GM04504 (cell line): ENCODE measurements at places on chromosomes 16 and 17.

DNA sequence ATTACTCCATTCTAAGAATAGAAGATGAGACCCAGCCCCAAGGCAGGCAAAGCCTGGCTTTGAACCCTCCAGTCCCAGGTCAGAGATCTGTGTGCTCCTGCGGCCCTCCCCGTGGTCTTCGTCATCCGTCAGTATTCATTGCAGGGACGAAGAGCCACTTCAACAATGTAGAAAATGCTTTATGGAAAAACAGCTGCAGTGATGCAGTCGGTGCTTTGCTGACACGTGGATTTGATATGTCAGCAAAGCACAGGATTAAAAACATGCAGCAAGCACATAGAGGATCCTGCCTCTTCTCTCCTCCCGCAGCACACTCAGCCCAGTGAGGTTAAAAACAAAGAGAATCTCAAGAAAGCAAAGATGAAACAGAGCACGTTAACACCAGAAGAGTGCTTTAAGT is 117.1 kb upstream of the AXIN2 start:
- no peak for DNase-seq

- peak; percentile 52 for DNase-seq
These were observed at the start of gene TLCD2 for GRCh38 chr17:1709971-1710806. Gene TLCD2 (minus strand): TSS chr17:1710377. CDS start chr17:1710242, 135 bp downstream.

- DNase-seq, result no peak
These were observed 542.7 kb upstream of the PSMD7 start for GRCh38 chr16:73753931-73754330.

GRCh38 chr16:56145369-56145768 is 45.9 kb upstream of the GNAO1 start:
- no peak for DNase-seq

- DNase-seq, result no peak
These were observed 10.0 kb upstream of the CLUH start for GRCh38 chr17:2721603-2722002.

DNA sequence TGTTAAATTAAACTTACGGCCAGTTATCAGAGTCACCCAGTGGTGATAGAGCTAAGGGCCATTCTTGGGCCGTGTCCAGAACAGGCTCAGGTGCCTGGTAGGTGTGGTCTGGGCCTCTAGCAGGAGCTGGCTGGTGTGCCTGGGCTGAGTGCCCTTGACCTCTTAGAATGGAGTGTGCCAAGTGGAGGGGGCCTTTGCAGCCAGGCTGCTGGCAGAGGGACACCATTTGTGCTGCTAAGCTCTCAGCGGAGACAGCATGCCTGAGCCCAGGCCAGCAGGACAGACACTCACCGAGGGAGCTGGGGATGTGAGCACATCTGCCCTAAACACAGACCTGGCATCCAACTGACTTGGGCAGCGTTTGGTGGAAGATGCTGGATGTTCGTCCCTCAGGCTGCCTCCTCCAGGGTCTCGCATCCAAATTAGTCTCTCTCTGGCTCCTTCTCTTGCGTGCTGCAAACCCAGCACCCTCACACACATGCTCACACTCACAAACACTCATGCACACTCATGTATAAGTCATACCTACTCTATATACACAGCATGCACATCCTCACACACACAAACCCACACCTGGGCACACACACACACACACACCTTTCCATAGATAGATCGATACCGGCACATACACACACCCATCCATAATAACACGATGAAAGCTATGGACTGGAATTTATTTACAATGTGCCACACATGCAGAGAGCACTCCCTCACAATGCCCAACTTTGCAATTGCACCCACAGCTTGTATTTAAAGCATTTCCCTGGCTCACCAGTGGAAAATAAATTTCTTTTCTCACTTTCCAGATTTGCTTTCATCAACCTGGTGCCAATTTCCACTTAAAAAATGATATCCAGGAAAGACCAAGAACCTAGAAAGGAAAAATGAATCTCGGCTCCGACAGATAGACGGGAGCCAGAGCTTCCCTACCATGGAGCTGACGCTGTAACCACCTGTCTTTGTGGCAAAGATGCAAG is 33.6 kb upstream of the CDH5 start:
- DNase-seq, result no peak

DNA sequence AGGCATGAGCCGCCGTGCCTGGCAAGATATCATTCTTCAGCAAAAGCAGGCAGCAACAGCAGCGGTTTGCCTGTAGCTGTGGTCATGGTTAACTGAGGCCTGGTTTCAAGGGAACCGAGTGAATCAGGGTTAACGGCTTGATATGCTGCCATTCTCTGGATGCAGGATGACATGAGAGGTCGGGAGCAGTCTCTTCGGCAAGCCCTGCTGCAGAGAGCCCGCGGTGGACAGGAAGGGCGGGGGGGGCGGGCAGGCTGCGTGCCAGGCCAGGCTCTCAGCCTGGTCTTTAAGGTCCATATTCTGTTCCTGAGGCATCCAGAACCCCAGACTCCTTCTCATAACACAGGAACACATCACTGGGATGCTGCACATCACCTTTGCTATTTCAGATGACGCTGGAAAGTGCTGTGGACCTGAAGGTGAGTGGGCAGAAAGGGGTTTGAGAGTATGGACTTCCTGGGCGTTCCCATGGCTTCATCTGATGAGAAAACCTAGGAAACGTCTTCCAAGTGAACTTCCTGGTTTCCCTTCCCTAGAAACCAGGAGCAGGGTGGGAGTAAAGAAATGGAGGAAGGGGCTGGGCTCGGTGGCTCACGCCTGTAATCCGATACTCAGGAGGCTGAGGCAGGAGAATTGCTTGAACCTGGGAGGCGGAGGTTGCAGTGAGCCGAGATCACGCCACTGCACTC is 165.6 kb upstream of the RPH3AL start:
- no peak for DNase-seq

DNA sequence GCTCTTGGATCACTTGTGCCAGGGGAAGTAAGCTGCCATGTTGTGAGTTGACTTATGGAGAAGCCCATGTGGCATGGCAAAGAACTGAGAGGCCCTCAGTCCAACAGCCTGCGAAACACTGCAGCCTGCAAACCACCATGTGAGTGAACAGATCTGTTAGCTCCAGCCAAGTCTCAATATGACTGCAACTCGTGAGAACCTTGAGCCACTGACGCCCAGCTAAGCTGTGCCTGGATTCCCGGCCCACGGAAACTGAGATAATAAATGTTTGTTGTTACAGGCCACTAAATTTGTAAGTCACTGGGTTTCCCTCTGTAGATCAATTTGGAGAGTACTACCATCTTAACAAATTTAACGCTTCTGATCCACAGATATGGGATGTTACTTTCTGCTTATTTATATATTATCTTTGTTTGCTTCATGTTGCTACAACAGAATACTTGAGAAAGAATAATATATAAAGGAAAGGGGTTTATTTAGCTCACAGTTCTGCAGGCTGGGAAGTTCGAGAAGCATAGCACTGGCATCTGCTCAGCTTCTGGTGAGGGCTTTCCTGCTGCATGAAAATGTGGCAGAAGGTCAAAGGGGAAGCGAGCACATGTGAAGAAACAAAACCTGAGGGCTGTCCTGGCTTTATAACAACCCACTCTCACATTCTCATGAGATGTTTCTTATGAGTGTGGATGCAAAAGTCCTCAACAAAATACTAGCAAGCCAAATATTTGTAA is 29.4 kb upstream of the ATP2A3 start:
- no peak for DNase-seq

GRCh38 chr16:1351582-1352362 is at the start of the genes GNPTG and TSR3:
Gene GNPTG (plus strand): TSS chr16:1351931. CDS start chr16:1351966, 35 bp downstream.
Gene TSR3 (minus strand): TSS chr16:1351878. CDS start chr16:1351804, 74 bp downstream.
- peak; percentile 71 for DNase-seq

DNA sequence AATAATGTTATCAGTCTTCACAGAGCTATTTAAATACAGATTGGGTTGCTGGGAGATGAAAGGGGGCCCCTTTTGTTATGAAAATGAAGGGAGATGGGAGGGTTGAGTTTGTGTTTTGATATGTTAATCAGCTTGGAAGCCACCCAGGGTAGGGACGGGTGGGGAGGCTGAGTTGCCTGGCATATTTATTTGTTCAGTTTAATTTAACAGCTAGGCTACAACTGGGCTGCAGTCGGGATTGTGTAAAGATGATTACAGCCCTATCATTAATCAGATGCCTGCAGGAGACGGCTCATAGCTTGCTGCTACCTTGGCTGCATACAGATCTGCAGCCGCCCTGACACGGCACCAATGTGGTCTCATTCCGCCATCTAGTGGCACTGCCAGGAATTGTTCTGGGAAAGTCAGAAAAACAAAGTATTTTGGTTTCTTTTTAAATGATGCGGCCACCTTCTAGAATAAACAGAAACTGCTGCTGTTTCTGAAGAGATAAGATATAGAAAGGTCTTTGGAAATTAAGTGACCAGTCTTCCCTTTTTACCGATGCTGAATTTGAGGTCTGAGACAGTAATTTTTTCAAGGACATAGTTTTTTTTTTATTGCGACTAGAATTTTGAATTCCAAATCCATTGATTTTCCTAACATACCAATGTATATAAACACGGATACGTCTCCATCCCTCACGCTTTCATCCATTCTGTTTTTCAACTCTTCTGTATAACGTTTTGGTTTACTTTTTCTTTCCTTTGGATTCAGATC is 458.0 kb upstream of the ASIC2 start:
- DNase-seq, result peak; percentile 45

GRCh38 chr16:31200821-31201568 is 1.6 kb downstream of the PYCARD start:
- no peak for DNase-seq

- no peak for DNase-seq
These were observed 40.8 kb upstream of the MYLK3 start for GRCh38 chr16:46788891-46789474.

- no peak for DNase-seq
These were observed 20.9 kb downstream of the RHBDL3 start for GRCh38 chr17:32286518-32286900.

GRCh38 chr16:50972876-50973275 is 178.2 kb downstream of the SALL1 start:
- no peak for DNase-seq

DNA sequence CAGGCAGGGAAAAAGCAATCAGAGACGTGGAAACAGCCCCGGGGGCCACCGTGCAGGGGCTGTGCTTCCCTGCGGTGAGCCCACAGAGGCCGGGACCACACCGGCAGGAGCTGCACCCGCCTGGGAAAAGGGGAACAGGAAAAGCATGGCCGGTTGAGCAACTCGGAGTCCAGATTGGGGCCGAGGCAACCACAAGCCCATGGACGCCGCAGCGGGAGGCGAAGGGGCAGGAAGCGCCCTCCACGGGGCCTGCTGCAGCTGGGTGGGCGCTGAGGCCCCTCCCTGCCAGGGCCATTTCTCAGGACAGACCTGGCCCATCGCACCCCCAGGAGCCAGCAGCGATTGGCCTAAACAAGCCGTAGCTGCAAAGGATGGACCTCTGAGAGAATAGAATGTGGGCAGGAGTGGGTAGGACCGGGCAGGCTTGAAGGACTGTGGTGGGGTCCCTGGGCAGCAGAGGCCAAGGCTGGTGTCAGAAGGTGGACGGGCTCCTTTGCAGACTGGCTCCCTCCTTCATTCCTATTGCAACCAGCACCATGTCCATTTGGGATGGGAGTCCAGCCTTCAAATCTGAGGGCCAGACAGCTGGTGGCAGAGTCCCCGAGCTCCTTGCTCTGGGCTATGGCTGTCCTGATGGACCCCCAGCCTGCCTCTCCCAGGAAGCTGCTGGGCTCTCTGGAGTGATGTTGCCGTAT is 30.4 kb downstream of the COX4I1 start:
- no peak for DNase-seq

GRCh38 chr17:67156269-67157199 is 88.5 kb downstream of the HELZ start:
- DNase-seq, result no peak

DNA sequence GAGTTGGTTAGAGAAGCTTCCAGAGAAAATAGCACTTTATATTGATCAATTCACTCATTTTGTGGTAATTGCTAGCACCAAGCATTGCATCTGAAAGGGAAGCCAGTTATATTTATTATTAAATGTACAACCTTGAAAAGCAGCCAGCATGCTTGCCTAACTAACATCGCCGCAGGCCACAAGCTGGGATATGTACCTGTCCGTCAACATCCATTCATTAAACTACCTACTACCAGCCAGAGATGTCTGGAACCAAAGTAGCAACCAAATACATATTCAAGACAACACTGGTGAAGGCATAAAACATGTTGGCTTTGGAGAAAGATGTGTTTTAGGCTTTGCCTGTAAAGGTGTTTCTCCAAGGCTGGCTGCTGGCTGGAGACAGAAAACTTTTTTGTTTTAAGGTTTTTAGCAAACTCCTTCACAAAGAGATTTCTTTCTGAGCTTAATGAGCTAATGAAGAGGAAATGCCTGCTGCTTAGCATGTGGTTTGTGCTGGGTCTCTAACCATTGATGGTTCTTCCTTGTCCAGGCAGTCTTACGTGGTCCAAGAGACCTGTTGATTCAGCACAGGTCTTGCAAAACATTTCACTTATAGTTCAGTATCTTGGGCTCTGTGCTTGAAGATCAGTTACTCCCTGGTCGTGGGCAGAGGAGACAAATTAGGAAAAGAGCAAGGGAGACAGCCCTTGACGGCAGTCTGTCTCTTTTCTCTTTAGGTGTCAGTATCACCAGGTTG is 3.1 kb downstream of the ITPRIPL2 start:
- no peak for DNase-seq

GRCh38 chr16:69537706-69538080 is 28.1 kb upstream of the NFAT5 start:
- DNase-seq, result no peak

- no peak for DNase-seq
These were observed 2.9 kb upstream of the NAGS start for GRCh38 chr17:44001461-44001920.

- no peak for DNase-seq
These were observed 37.6 kb downstream of the HLF start for GRCh38 chr17:55302407-55302787.

GRCh38 chr16:48574766-48575165 is 35.2 kb downstream of the N4BP1 start:
- DNase-seq, result no peak

DNA sequence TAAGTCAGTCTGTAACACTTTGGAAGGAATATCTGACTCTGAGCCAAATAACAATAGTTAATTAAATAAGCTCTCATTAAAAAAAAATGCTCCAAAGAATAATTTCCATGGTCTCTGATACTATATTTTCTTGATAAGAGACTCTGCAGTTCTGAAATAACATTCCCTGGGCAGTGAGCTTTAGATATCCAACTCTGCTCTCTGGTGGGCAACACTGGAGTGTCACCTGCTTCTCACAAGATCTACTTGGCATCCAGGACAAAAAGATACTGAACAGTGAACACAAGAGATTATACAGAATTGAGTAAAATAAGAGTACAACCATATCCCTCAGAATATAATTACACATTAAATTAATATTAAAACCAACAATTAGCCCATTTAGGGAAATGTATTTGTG is 13.7 kb downstream of the BLMH start:
- no peak for DNase-seq

- DNase-seq, result no peak
These were observed 39.1 kb upstream of the TOM1L1 start for GRCh38 chr17:54861471-54861983.

- DNase-seq, result no peak
These were observed 38.1 kb downstream of the SHCBP1 start for GRCh38 chr16:46583036-46583435.

GRCh38 chr17:74104921-74105320 is 98.6 kb upstream of the RPL38 start:
- DNase-seq, result no peak
